ENCODE measurements at places on chromosomes 5 and 9.
A peak's percentile ranks its signal among the peaks of the same experiment; 100 is the strongest.

- no peak for DNase-seq
These were observed 288.9 kb upstream of the MPDZ start for GRCh38 chr9:13568405-13568804.

DNA sequence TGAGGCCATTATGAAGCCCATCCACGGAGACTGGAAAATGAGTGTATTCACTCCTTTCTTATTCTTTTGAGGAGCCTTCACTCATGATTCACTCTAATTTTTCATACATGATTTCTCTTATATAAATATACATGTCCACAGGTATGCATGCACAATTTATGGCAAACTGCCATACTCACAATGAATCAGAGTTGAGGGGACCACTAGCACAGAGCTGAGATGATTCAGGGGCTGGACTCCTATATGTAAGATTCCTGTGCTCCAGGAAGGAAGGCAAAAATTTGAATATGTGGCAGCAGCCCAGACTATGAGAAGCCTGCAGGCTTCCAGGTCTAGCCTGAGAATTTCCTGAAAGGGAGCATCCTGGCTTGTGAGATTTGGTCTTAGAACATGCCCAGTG is 484.6 kb downstream of the PRELID2 start:
- no peak for DNase-seq

DNA sequence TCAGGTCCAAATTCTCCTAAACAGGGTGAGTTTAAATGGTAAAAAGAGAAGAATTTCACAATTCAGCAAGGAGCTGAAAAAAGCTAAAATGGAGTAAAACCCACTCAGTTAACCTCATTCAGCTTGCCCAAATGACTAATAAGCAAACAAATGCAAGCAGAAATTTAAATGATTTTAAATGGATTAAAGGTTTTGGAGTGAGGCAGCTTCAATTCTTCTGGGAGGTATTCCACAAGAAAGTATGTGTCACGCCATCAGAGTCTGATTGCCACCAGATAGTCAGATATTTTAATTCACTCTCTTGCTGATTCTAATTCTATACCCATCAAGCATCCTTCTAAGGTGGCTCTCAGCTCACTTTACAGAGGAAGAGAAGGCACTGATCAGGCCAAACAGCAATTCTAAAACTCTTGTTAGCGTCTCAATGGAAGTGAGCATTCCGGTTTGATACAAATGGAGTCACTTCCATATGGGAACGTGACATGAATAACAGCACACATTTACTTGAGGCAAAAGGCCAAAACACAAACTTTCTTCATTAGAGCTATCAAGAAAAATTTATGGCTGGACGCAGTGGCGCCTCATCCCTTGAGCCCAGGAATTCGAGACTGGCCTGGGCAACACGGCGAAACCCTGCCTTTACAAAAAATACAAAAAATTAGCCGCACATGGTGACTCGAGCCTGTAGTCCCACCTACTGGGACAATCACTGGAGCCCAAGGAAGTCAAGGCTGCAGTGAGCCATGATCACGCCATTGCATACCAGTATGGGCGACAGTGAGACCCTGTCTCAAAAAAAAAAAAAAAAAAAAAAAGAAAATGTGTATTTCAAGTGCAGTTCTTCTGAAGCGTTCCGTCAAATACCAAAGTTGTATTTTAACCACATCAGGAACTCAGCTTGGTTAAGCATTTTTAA is 2.0 kb downstream of the CLK4 start:
- DNase-seq: no peak

GRCh38 chr9:91902475-91903125 is 47.4 kb downstream of the ROR2 start:
- DNase-seq: no peak

- no peak for DNase-seq
These were observed 95.1 kb downstream of the HRH2 start for GRCh38 chr5:175752826-175753535.

- no peak for DNase-seq
These were observed 178.7 kb downstream of the SNCAIP start for GRCh38 chr5:122490718-122491117.

- DNase-seq: peak; percentile 47
These were observed 448 bp downstream of the RELL2 start for GRCh38 chr5:141637123-141637766.

- DNase-seq: no peak
These were observed 15.7 kb upstream of the SNX30 start for GRCh38 chr9:112734892-112735291.

DNA sequence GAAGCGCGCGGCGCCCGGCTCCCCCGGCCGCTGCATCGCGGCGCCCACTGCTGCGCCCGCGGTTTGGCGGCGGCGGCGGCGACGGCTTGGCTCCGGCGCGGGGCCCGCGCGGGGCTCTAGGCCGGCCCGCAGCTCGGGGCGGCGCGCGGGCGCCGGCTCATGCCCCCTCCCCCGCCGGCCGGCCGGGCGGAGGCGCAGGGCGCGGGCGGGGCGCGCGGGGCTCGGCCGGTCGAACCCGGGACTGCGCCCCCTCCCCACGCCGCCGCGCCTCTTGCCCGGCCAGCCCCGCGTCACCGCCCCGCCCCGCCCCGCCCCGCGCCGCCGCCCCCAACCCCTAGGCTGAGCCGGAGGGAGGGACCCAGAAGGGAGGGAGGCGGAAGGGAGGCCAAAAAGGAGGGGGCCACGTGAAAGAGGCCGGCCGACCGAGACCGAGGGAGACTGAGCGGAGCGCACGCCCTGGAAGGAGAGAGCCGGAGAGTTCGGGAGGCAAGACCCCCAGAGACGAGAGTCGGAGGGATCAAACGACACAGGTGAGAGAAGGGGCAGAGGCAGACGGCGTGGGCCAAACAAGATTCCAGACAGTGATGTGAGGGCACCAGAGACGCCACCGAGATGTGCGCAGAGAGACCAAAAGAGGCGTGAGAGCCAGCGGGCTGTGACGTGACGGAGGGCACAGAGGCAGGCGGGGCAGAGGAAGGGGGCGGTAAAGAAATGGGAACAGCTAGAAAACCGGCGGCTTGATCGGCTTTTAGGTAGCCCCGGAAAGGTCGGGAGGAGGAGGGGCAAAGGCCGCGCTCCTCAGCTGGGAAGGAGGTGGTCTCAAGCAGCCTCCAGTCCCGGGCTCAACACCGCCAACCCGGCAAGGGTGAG is at the start of gene BARX1:
Gene BARX1 (minus strand): TSS at position 245 of the 870 bp plus-strand sequence. CDS start 209 bp downstream, at position 36.
- no peak for DNase-seq

All from activated gamma-delta T cell treated with Interleukin-2 at 50 U/mL for 16 hours (primary cell).